ENCODE measurements at places on chromosomes 6 and 20.
A peak's percentile ranks its signal among the peaks of the same experiment; 100 is the strongest.

GRCh38 chr6:163420289-163420614 is 5.7 kb downstream of the QKI start:
- DNase-seq = no peak

DNA sequence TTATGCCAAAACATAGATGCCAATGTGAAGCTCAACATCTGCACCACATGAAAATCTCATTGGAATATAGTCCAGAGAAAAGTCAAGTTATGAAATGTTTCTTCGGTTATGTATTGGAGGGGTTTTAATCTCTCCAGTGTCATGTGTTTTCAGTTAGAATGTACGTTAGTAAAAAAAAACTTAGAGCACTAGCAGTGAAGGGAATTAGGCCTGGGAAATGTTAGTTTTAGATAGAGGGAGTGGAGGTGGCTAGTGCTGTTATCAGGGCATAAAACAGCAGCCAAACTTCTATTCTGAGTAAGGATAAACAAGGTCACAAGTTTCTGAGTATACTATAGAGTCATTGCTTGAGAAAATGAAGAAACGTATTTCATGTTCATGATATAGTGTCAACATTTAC is 42.9 kb downstream of the HDGFL1 start:
- no peak for DNase-seq

GRCh38 chr6:168499045-168499650 is 58.2 kb downstream of the SMOC2 start:
- no peak for DNase-seq

DNA sequence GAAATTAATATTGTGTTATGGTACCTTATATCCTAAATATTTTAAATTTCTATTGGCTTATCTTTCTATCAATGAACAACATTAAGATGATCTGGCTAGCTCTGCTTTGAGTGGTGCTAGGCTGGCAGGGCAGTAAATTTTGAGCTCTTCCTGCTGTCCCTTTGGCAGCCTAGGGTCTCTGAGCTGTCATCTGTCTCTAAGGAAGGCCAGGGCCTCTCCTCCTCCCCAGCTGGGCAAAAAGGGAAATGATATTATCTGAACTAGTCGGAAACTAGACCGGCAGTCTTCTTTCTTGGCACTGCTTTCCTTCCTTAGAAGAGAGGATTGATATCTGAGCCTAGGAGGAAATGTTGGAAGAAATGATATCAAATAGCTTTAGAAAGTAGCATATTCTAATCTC is 176.7 kb upstream of the BTBD3 start:
- peak; percentile 44 for DNase-seq

- DNase-seq = peak; percentile 92
Observed at GRCh38 chr6:108904741-108905140, 56.5 kb downstream of the ARMC2 start.

DNA sequence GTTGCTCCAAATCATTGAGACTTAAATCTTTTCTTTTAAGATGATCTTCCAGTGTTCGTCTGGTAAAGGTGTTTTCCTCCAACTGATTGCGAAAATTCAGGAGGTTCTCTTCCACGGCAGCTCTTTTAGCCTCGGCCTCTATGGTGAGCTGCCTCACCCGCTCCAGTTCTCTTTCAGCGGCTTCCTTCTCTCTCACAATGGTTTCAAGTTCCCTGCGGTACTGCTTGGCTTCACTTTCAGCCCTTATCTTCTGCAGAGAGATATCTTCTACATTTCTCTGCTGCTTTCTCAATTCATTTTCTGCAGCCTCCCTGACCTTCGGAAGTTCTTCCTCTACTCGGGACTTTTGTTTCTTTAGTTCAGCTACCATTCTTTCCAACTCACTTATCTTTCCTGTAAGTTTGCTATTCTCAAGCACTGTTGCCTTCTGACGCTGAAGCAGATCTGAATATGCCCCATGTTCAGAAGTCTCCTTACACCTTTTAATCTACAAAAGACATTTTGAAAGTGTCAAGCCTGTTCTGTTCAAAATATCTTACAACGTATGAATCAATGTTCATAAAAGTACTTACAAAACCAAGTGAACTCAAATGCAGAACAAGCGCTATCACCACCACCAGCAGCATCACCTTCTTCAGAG is 22.3 kb downstream of the DST start:
- no peak for DNase-seq

GRCh38 chr20:32702706-32703425 is 29.1 kb upstream of the C20orf203 start:
- DNase-seq = no peak

DNA sequence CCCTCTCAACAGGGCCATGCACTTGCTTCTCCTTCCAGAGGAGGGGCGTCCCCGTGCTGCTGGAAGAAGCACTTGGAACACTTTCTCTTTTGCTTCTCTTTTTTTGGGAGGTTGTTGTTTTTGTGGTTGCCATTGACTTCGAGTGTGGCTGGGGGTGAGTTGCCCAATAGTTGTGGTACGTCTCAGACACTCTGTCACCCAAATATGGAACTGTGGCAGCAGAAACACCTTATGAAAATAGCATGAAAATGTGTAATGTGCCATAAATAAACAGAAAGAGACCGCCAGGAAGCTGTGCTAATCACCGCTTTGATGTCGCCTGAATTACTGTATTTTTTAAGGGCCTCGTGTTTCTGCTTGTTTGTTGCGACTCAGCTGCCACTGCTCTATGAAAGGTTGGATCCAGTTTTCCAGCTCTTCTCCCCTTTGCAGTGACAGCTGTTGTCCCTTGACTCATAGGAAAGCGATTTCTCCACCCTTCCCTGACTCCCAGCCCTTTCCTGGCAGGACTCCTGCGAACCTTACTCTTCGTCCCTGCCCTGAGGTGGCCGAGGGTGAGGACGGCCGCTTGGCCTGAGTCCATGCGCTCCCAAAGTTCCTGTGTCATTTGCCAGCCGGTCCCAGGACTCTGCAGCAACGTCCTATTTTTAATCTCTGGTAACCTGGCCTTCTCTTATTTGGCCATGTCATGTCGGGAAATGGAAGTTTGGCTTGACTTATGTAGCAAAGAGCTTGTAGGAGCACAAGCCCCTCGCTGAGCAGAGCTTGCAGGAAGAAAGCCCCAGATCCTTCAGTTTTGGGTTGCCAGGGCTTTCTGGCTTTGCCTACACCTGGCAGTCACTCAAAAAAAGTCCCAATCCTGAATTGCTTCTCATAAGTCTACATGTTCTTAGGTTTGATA is 694.6 kb downstream of the QKI start:
- peak; percentile 98 for DNase-seq

DNA sequence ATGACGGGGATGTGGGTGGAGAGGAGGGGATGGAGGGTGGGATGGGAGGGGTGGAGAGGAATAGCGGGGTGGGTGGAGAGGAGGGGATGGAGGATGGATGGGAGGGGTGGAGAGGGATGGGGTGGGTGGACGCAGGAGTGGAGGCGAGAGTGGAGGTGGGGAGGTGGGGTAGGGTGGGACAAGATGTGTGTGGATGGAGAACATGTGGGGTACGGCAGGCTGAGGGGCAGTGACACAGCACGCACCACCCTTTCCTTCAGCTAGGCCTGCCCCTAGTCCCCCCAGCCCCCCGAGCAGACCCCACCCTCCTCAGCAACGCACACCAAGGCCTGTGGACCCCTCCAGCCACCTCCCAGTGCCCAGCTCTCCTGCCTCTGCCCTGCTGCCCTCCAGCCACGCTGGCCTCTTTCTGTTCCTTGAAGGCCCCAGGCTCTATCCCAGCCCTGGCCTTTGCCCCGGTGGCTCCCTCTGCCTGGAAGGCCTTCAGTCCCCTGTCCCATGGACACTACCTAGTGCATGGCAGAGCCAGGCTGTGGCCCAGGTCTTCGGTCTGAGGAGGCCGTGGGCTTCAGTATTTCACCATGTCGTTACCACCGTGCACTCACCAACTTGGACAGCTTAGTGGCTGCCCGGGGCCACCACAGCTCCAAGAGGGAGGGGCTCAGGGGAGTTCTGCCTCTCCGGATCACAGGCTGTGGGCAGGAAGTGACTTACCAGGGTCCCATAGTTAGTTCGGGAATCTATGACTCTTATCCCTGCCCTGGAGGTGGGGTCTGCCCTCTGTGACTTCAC is 78.4 kb upstream of the PMEPA1 start:
- no peak for DNase-seq

DNA sequence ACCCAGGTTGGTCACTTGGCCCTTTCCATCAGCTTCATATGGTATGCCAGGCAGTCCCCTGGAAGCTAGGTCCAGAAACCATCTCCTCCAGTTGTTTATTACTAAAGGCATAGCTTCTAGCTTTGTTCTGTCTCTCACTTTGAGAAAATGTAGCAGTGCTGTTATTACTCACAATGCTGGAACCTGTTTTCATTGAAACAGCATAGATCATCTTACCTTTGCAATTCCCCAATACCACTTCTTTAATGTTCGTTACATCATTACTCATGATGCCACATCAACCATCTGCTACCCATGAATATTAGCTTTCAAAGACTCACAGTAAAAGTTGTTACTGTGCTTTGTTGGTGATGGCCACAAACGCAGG is 88.3 kb downstream of the ADAT2 start:
- no peak for DNase-seq

- DNase-seq = no peak
Observed at GRCh38 chr6:148818939-148819575, 72.2 kb downstream of the UST start.

DNA sequence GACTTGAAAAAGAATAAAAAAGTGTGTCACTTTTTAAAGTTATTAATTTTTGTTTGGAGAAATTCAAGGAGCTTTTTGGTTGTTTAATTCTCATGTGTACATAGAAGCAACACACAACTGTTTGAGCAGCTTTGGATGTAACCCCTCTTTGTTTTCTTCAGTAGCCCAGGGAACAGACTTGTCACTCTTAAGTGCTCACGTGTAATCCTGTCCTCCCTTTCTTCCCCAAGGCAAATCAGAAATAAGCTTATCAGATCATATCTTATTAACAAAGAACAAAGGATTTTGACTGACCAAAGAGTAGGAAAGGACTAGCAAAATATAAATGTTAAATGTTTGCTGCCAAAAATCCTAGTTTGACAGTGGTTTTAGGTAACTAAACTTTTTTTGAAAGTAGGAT is 7.3 kb upstream of the FLRT3 start:
- DNase-seq = no peak

DNA sequence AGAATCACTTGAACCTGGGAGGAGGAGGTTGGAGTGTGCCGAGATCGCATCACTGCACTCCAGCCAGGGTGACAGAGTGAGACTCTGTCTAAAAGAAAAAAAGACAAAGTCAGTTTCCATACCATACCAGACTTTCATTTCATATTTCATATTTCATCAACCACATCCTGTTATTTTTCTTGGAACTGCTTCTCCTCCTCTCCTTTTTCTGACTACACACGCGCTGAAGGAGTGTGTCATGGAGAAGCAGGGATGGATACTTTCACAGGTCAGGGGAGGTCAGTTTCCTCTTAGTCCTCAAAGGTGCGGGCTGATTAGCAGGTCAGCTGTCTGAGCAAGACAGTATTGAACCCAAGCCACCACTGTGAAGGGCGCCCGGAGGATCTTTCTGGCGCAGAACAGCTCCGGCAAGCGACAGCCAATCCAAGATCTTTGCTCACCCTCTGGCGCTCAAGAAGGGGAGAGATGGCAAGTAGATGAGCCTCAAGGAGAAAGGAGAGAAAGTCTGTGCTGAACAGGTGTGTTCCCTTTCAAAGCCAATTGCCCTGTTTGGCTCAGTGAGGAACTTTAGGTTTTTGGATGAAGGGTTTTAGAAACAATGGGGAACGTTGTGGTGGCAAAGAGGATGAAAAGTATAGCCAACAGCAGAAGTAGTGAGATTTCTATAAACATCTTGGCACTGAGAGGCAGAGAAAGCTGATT is 18.9 kb upstream of the SYNJ2 start:
- DNase-seq = no peak

DNA sequence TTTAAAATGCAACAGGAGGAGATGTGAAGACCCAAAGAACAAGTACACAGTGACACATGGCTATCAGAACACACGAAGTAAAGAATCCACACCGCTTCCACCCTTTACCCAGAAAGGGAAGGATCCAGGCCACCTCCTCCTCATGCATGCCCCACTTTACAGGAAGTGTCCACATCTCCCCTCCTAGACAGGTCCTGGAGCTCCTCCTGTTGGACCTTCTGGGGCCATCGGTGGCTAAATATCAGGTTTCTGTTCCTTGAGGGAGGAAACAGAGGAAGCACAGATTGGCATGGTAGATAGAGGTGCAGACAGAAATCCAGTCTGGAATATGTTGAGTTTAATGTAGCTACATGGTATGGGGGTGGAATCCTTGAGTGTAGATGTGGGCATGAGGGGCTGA is 10.9 kb downstream of the NINL start:
- DNase-seq = no peak

DNA sequence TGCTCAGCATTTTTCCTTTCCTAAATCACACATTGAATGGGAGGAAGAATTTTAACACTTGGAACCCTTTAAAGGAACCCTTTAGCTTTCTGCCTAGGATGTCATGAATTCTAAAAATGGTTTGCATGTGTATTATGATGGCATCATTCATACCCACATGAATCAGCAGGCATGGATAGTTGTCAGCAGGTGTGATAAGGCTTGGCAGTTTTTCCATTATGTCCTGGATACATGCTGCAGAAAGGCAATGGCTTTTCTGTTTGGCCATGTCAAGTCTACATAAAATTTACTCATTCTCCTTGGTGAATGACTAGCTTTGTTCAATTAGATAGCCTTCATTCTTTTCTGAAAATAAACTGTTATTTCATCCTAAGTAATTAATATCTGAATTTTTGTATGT is 353.7 kb downstream of the GRIK2 start:
- DNase-seq = no peak

Data from common myeloid progenitor, CD34-positive (primary cell).